CD4-positive, alpha-beta T cell treated with Interleukin-6 at 100 ng/mL for 8 hours (primary cell): ENCODE measurements at places on chromosomes 2 and 18.

GRCh38 chr2:9230881-9231280 lies 24.3 kb downstream of the ASAP2 start:
- DNase-seq = no peak

DNA sequence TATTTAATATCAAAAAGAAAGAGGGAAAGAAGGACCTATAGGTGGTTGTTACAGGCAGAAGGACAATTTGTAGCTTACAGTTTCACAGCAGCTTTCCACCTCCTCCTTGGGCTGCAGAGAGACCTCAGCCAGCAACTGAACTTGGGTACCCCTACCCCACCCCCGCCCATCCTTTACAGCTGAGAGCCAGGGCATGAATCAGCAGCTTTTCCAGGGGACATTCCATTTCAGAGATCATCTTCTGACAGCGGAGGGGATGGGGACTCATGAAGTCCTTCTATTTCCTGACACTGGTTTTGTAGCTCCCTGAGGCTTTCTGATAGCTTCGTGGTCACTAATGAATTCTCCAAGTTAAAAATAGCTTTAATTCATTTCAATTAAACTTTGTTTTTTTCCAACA lies 96.4 kb downstream of the ITGB1BP1 start:
- DNase-seq = no peak

DNA sequence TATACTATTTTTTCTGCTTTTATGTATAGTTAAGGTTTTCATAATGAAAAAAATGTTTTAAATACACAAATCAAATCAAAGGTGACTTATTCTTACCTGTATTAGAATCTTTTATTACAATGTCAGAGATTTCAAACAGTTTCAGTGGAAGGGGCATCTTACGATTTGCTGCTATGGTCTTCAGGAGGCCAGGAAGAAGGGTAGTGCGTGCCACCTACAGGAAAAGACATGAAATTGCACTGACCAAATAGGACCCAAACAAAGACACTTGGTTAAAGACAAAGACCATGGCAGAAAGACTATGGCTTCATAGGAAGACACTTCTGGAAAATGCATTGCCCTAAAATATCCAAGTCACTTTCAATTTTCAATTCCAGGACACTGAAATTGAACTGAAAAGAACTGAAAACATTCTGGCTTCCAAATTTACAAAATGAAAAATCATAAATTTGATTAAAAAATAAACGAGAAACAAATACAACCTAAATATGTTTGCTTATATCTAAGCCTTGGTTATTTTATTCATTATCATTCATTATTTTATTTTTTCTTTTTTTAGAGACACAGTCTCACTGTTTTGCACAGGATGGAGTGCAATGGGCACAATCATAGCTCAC lies 42.1 kb downstream of the FARSB start:
- DNase-seq = no peak

GRCh38 chr2:47221039-47221438 lies 65.9 kb upstream of the STPG4 start:
- DNase-seq = no peak

DNA sequence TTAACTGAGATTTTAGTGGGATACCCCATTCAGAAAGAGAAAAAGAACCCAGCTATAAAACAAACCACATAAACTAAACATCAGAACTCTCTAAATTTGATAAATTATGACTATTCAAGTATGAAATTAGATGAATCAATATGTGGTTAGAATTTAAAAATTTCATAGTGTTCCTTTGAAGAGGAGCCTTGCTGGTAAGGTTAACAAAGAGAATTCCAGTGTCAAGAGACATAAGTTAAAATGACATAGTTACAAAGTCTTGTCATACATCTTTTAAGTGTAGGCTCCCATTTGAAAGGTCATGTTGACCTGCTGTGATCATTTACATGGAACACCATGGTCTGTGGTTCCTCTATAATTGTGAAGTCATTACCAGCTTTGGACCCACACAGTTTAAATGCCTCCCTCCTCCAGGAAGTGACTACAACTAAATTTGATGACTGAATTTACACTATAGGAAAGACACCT lies 231.6 kb upstream of the ETAA1 start:
- no peak for DNase-seq

DNA sequence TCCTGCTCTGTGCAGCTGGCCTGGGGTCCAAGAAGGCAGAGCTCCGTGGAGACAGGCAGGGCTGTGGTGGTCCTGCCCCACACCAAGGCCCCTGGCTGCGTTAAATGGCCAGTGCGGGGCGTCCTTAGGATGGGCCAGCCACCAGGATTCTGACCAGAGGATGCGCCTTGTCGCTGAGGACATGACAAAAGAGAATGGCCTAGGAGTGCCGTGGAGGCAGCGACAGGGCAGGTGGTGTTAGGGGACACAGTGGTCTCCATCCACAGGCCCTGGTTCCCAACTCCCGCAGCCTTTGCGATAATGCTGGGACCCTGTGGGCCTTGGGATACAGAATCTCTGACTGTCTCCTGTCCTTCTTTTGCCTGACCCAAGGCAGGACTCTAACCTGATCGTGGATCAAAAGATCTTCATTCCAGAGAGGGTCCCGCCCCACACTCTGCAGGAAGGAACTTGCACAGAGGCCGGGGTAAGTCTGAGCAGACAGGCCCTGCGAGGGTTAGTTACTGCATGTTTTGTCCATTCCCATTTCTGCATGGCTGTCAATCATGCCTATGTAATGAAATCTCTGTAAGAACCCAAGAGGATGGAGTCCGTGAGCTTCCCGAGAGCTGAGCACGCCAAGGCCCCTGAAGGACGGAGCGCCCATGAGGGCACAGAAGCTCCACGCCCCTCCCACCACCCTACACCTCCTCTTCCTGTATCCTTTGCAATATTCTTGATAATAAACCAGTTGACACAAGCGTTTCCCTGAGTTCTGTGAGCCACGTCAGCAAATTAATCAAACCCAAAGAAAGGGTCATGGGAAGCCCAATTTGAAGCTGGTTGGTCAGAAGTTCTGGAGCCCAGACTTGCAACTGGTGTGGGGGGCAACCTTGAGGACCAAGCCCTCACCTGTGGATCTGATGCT lies 251.5 kb upstream of the SALL3 start:
- DNase-seq = no peak

DNA sequence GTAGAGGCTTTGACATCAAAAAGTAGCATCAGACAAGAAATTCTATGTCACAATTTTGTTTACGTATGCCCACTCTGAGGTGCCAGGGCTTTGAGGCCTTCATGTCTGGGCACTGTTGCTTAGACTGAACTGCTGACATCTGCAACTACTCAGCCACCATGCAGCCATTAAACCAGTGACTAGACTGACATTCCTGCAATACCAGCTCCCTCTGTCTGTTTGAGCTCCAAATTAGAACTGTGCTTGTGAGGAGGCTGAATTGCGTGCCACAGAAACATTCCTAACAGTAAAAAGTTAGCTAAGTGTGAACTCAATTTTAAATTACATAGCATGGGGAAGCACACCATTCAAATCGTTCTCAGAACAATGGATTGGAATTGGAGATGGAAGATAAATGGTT lies 163.2 kb downstream of the INSIG2 start:
- DNase-seq = no peak

DNA sequence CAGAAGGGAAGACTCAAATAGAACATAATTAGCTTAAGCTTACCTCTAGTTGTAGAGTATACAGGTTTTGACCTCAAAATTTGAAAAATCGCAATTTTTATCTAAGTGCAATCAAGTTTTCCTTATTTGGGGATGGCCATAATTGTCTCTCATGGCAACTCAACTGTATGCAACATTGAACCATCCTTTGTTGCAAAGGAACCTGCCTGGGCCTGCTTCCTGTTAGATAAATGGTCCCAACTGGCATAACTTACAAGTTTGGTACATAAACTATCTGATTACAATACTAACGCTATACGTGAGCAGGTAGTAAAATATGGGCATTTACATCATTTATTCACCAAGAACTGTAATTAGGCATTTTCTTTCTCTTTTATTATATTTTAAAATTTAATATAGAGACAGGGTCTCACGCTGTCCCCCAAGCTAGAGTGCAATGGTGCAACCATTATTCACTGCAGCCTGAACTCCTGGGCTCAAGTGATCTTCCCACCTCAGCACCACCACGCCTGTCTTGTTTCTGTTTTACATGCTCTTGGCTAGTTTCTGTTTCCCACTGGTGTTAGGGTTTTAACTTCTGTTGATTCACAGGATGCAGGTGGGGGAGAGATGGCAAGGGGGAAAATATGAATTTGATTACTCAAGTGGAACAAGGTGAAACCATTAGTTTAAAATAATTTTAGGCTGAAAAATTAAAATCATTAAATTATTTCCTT lies 55.3 kb upstream of the B3GNT2 start:
- no peak for DNase-seq

- no peak for DNase-seq
These were observed 439.1 kb upstream of the ID2 start for GRCh38 chr2:8242739-8243138.

GRCh38 chr2:38154395-38154794 lies 78.4 kb upstream of the CYP1B1 start:
- no peak for DNase-seq

- no peak for DNase-seq
These were observed 185.1 kb downstream of the NRP2 start for GRCh38 chr2:205867371-205867770.

- DNase-seq = no peak
These were observed 14.8 kb upstream of the SMAD2 start for GRCh38 chr18:47944972-47945852.

DNA sequence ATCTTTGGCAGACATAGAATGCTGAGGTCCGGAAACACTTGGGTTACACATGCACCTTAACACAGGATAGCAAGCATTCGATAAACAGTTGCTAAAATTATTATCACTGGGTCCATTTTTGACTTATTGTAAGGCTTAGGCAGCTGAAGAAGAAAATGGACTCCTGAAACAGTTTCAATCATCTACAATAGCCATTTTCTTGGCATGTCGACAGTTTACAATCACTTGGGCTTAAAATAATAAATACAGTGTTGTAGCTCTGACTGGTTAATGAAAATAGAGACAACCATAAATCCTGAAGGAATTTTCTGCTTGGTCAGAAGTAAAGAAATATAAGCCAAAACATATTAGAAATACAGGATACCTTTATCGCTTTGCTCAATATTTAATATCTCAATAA lies 169.2 kb downstream of the XIRP2 start:
- DNase-seq = no peak

DNA sequence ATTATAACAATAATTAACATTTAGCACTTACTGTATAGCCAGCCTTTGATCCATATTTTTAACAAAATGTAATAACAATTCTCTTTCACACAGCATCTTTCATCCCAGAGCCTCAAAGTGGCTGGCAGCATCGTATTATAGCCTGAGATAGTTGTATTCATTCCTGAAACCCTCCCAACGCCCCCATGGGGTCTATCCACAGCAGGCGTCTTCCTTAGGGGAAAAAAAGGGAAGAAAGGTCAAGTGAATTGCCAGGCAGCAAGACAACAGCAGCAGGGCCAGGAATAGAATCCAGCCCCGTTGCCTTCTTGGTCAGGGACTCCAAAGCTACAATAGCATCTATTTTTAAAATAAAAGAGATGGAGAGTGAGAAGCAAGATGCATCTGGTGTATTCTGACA lies 424.4 kb upstream of the ID2 start:
- no peak for DNase-seq

DNA sequence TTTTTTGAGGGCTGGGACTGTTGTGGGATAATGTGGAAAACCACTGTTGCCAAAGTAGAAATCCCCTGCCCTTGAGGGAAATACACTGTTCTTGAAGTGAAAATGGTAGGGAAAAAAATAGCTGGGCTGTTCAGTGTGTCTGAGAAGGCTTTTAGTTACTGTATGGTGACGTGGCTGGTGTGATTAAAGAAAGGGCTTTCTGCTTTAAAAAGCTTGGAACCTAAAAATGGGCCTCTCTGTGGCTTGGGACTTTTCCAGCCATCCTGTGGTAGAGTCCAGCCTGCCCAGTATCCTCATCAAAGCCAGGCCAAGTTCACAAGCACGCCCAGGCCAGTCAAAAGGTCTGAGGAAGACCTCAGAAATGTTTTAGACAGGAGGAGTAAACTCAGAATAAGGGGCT lies 6.8 kb downstream of the MGAT5 start:
- DNase-seq = no peak

DNA sequence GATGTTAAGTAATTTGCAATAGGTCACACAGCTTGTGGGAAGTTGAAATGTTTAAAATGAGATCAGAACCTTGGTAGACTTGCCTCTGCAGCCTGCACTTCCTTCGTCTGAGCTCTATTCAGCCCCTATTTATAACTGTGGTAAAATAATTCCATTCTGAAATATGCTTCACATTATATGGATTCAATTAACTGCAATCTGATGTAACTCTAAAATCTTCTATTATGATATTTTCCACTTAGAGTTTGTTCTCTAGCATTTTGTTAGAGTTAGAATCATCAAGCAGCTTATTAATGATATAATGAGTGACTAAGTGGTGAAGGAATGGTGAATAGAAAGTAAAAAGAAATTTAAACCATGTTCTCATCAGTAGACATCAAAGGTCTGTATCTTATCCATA lies 139.6 kb upstream of the ARHGAP28 start:
- no peak for DNase-seq

DNA sequence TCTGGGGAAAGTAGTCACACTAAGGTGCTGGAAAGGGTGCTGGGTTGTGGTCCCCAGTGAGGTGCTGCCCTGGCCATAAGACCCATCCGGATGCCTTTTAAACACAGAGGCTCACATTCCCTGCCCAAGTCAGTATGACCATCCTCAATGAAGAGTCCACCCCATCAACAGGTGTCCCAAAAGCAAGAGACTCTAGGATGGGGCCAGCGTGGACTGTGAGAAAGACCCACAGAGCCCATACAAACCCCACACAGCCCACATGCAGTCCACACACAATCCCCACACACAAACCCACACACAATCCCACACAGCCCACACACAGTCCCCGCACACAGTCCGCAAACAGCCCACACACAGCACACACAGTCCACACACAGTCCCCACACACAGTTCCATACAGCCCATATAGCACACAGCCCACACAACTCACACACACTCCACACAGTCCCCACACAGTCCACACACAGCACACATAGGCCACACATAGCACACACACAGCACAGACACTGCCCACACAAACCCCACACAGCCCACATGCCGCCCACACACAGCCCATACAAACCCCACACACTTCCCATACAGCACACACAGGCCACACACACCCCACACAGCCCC lies 241.4 kb upstream of the SALL3 start:
- no peak for DNase-seq

DNA sequence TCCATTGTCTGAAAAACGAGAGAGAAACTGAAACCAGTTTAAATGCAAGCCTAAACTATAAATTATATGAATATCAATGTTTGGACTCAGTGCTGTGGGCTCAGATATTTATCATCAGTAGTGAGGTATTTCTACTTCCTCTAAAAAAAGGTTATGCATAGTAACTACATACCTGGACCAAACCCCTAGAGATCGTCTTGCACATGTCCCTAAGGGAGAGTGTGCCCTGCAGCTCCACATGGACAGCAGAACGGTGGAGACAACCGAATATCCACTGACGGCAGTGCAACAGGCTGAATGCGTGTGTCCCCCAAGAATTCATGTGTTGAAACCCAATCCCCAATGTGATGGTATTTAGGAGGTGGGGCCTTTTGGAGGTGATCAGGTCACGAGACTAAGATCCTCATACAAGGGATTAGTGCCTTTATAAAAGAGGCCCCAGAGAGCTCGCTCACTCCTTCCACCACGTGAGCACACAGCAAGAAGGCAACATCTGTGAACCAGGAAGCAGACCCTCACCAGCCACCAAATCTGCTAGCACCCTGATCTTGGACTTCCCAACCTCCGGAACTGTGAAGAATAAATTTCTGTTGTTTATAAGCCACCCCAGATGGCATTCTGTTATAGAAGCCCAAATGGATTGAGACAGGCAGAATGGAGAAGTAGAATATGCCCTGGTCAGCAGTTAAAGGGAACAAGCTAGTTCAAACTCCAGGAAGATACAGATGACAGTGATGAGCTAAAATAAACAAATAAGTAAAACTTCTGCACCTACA lies 208.4 kb downstream of the ANAPC1 start:
- no peak for DNase-seq
